ENCODE measurements at places on chromosomes 7 and 10.

DNA sequence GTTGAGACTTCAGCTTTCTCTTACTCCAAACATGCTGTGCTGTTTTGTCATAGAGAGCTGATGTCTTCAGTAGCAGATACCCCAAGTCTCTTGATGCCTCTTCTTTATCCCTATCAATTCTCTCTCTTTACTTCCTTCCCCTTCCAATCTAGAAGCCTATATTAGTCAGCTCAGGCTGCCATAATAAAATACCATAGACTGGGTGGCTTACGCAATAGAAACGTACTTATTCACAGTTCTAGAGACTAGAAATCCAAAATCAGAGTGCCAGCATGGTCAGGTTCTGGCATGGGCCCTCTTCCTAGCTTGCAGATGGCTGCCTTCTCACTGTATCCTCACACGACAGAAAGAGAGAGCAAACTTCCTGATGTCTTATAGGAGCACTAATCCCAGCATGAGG is 9.0 kb upstream of the GARS1 start:
- DNase-seq: no peak

DNA sequence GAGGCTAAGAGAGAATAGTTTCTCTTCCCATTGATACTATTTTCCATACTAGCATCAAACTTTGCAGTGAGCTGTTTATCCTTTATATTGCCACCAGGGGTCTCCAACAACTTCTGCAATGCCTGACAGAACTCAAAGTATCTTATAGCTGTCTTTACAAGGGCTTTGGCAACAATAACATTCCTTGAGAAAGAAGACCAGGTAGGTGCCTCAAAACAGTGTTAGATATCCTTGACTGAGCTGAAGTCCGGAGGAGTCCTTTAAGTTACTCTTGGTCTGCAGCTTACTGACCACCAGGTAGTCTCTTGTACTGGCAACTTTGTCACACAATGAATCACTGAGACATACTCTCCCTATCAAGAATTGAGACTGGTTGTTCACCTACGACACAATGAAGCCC is 30.0 kb upstream of the TES start:
- no peak for DNase-seq

- DNase-seq: no peak
These were observed 120.1 kb downstream of the PLXDC2 start for GRCh38 chr10:19936289-19936688.

- no peak for DNase-seq
These were observed 18.8 kb downstream of the BMPR1A start for GRCh38 chr10:86775056-86775869.

DNA sequence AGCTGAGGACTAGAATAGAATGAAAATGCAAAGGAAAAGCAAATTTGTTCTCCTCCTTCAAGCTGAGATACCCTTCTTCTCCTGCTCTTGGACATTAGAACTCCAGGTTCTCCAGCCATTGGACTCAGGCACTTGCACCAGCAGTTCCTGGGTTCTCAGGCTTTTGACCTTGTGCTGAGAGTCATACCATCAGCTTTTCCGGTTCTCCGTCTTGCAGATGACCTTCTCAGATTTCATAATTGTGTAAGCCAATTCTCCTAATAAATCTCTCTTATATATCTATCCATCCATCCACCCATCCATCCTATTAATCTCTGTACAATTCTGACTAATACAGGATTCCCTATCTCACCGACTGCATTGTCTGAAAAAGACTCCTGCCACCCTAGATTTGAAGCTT is 108.3 kb downstream of the AHR start:
- DNase-seq: no peak

Data from non-pigmented ciliary epithelial cell (primary cell).